ENCODE measurements at places on chromosomes 16 and 17.

DNA sequence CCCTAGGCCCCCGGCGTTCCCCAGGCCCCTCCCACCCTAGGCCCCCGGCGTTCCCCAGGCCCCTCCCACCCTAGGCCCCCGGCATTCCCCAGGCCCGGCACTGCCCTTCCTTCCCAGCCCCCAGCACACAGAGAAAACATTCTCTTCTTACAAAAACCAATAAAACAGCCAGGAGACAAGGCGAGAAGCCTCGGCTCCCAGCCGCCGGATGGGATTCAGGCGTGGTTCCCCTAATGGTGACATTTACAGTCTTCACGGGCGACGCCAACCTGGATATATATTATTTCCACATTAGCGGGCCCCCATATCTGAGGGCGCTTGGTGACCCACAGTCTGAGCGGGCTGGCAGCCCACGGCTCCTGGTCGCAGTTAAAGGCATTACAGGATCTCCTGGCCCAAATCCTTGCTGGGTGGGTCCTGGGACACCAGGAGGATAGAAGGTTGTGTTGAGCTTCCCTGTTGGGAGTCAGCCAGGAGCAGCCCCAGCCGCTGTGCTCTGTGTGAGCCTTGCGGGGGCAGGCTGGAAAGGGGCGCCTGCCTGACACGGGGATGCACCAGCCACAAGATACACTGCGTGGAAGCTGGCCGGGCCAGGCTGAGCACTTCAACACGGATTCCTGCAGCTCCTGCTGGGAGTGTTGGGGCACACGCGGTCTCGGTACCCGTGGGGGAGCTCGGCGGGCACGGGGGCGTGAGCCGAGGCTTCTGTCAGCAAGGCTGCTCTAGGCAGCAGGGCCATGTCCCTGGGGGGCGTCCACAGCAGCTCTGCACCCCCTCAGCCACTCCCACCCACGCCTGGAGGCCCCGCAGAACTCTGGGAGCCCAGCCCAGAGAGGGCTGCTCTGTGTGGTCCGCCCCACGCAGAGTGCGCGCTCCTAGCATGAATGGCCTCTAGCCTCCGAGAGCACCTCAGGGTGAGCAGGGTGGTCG lies 83.7 kb downstream of the LMF1 start:
- DNase-seq, result no peak

DNA sequence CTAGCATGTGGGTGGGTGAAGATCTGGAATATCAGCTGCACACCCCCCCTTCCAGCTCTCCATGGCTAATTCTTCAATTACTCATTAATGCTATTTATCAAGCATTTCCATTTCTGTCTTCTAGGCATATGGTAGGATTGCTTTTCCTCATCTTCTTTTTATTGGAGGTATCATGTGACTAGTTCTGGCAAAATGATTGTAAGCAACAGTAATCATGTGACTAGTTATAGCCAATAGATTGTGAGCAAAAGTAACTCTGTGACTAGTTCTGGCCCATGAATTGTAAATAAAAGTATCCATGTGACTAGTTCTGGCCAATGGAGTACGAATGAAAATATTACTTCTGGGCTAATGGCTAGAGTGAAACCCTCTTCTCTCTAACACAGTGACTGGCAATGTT lies 107.0 kb upstream of the TMEM132E start:
- DNase-seq, result no peak

DNA sequence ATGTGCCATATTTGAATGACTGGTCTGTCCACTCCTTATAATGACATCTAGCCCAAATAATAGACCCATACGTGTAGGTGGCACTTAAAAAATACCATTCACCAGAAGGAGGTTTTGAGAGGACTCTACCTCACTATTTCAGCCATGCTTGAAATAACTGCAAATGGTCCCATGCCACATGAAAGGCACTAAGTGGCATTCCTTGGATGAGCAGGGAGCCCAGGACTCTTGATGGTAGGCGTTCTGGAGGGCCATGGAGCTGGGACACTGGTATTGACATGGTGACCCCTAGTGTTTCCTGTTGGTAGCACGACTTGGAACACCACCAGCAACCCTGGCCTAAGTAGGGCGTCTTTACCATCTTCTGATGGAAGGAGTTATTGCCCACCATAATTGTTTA lies 148.7 kb upstream of the ZFHX3 start:
- peak; percentile 13 for DNase-seq

- DNase-seq, result no peak
Observed at GRCh38 chr17:5832886-5833285, 237.3 kb upstream of the WSCD1 start.

GRCh38 chr17:79414063-79414792 lies 196.6 kb downstream of the RBFOX3 start:
- no peak for DNase-seq

DNA sequence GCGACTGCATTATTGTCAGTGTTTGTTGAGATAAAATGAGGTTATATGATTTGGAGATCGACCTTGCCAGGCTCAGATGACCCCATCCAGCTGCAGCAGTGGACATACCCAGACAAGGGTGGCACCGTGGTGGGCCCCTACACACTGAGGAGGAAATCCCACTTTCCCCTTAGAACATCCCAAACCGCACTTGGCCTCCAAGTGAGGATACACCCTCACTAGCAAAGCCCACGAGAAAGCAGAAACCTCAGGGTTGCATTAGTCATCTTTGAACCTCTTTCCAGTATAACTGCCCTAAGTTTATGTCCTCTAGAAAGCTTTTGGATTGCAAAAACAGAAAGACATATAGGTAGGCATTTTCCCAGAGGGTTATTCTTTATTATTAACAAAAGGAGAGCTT lies 101.5 kb downstream of the CLEC16A start:
- no peak for DNase-seq
